ENCODE measurements at places on chromosomes 13 and 19. TPM values are rescaled to one million over a fixed set of nuclear protein-coding genes. Genes with fewer than 3 reads are reported as not detected.

The B3GNT8 gene
- 6.8 TPM for total RNA-seq

The SLC10A2 gene
- total RNA-seq = not detected

The CD209 gene
- total RNA-seq = not detected

The TMEM190 gene
- not detected for total RNA-seq

The URAD gene
- not detected for total RNA-seq

The ADPRHL1 gene
- total RNA-seq = 118 TPM

The COX7A1 gene
- total RNA-seq = 1.2 TPM

The PEG3 gene
- total RNA-seq = not detected

The CRB3 gene
- total RNA-seq = 0.99 TPM

The ZNF534 gene
- 1.5 TPM for total RNA-seq

The SPTBN4 gene
- total RNA-seq = 2.3 TPM

The ZFP28 gene
- total RNA-seq = 5.1 TPM

The CYP2A7 gene
- total RNA-seq = not detected

The SOX1 gene
- total RNA-seq = not detected
